ENCODE measurements at places on chromosomes 6 and 20.

DNA sequence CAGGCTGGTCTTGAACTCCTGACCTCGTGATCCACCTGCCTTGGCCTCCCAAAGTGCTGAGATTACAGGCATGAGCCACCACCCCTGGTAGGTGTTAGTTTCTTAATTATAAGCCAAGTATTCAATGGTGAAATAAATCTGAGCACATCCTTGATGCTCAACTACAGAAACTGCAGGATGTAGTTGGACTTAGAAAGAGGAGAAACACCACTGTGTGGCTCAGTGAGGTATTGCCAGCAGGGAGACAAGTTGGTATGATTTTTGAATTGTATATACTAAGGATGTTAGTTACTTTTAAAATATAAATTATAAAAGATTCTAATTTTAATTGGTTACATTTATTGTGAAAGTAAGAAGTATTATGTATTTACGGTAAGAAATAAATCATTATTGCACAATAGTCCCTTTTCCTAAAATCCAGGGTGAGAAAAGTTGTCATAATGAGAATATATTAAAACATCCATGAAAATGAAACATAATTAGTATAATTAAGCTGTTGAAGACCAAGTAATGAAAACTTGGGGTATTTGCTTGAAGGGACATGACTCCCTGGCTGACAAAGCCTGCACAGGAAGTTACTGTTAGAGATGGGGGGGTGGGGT lies 17.6 kb downstream of the SLC18B1 start:
- no peak for DNase-seq

- no peak for DNase-seq
Observed at GRCh38 chr6:129641344-129641743, 68.6 kb downstream of the ARHGAP18 start.

DNA sequence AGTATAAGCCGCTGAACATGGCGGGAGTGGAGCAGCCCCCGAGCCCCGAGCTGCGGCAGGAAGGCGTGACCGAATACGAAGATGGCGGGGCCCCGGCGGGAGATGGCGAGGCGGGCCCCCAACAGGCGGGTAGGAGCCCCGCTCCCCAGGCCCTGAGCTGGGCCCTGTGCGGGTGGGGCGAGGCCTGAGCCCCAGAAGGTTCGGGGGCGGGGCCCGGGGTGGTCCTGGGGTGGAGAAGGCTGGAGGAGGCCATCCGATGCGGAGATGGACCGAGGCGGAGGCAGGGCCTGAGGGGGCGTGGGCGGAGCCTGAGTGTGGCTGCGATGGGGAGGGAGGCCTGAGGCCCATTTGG lies 7.1 kb downstream of the L3MBTL1 start:
- DNase-seq, result peak; percentile 37

DNA sequence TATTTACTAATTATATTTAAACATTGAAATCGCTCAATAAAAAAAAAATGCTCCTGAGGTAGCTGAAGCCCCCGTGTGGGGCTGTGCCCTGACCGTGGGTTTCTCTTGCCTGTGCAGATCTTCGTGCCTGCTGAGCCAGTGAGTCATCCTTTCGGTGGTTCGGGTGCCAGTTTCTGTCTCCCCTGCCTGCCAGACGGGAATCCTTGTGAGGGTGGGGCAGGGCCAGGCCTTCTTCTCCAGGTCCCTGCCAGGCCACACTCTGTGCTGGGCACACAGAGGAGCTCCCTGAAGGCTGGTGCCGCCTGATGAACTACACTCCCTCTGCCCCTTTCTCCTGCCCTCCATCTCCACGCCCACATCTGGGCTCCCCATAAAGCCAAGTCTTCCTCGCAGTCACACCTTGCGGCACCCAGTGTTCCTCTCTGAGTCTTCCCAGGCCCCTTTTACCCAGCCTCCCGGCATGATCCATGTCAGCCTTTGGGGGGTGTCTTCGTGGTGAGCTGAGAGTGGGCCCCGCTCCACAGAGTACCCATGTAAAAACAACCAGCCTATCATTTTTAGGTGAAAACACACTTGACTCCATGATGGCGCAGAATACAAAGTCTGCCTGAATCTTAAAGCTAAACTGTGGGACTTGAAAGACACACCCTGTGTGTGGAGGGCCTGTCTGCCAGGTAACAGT lies 19.3 kb downstream of the FGD2 start:
- DNase-seq, result no peak

DNA sequence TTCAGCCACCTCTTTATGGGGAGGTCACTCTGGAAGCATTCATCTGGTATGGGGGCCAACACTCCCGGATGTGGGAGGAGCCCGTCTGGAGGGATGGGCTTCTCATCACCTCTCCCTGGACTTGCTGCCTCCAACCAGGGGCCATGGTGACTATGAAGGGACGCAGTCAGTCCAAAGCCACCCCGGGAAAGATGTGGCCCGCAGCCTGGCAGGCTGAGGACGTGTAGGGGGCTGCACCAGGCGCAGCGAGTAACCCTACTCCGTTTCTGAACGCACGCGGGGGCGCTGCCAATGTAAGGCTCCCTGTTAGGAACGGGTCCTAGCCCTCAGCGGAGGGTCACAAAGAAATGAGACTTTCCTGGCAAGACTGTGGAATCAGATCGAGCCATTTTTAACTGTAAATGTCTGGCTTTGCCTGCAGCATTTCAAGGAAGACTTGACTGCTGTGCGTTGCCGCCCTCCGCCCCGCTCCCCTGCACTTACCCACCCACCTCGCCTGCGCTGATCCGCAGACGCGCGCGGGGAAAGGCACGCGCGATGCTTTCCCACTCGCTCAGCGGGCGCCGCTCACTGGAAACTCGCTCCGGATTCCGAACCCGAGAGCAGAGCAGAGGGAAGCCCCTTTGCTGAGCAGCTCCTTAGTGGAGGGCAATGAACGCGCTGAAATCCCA lies 55.1 kb downstream of the IL20RA start:
- peak; percentile 25 for DNase-seq

GRCh38 chr6:7087066-7087465 lies 20.7 kb upstream of the RREB1 start:
- DNase-seq, result no peak

DNA sequence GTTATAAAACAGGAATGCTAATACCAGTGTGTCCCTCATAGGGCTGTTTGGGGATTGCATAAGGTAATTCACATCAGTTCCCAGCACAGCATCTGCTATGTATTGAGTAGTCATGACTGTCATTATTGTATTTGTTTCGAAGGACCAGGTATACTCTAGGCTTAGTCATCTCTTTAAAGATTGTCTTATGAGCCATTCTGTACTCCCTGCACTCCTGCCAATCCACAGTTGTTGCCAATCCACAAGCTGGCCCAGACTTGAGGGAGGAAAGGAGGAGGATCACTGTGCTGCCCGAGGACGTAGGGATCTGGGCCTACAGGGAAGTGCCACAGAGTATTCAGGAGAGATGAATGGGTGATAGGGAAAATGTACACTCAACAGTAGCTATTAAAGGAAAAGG lies 113.0 kb upstream of the TIAM2 start:
- DNase-seq, result no peak

DNA sequence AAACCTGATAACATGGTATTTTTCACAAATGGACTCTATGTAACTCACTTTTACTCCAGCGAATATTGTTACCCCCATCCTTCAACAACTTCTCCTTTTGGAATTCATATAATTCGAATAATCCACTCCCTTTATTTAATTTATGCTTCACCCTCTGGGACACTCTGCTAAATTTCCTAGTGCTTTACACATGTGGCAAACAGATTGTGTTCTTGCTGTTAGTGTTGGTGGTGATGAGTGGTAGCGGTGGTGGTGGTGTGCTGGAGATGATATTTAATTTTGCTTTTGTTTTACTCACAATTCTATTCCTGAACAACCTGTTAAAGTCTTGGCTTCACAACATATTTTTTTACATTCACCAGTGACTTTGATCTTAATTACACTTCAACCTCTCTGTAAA lies 32.8 kb downstream of the HTR1B start:
- no peak for DNase-seq

DNA sequence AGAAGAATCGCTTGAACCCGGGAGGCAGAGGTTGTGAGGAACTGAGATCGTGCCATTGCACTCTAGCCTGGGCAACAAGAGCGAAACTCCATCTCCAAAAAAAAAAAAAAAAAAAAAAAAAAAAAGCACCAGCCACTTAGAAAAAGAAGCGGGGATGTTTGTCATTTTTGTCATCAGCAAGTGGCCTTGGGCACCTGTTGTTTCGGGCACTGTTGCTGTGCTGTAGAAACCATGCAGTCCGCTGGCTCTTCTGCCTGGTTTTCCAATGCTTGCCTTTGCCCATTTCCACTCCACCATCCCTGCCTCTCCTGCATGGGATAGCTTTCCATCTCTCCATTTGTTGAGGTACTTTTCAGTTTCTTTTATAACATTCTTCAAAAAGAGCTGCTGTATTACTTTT lies 129.3 kb downstream of the ARID1B start:
- no peak for DNase-seq

- no peak for DNase-seq
Observed at GRCh38 chr6:170372380-170373325, 66.1 kb downstream of the FAM120B start.

- DNase-seq, result no peak
Observed at GRCh38 chr6:155880900-155881299, 425.3 kb upstream of the NOX3 start.

DNA sequence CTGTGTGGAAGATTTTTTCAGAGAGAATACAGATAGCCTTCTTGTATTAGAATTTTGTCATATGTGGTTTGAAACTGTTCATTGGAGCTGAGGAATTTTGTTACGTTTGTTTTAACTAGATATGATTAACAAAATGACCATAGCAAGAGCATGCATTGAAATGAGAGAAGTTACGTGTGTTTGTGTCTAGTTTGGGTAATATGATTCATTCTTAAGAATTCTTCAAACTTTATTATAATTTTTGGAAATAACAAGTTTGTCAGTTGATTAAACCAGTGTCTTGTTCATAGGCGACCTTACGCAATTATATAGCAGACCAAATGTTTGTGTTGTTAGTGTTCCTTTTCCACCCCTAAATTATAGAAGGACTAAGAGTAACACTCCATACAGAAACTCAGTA lies 5.5 kb downstream of the GMNN start:
- no peak for DNase-seq

DNA sequence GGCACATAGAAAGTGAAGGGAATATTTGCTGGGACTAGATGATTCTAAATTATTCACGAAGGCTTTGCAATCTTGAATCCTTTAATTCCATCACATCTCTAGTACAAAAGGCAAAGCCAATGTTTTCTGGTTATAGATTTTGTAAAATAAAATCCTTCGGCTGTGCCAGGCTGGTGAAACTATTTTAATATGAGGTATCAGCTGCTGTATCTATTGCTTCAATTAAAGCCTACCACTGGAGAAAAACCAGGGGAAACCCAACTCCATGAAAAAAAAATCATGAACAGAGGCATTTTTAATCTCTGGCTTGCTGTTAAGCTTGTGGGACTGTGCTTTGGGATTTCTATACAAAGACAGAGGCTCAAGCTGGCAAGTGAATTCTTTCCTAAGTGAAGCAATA lies 271.8 kb downstream of the QKI start:
- DNase-seq, result no peak

DNA sequence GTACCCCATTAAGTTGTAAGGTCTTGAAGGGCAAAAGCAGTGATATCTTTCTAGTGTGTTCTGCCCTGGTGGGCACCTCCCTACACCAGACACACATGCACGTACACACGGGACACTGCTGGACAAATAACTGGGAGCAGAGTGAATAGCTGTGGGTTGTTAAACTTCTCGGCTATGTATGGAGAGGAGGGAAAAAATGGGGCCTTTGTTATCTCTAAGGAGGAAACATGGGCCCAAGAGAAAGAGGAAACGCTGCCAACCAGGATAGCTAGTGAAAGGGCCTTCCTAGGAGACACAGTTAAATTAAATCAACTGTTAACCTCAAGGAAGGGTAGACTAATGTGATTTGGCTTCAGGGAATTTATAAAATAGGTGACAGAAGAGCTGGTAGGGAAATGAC lies 169.7 kb downstream of the MYLK4 start:
- DNase-seq, result no peak

DNA sequence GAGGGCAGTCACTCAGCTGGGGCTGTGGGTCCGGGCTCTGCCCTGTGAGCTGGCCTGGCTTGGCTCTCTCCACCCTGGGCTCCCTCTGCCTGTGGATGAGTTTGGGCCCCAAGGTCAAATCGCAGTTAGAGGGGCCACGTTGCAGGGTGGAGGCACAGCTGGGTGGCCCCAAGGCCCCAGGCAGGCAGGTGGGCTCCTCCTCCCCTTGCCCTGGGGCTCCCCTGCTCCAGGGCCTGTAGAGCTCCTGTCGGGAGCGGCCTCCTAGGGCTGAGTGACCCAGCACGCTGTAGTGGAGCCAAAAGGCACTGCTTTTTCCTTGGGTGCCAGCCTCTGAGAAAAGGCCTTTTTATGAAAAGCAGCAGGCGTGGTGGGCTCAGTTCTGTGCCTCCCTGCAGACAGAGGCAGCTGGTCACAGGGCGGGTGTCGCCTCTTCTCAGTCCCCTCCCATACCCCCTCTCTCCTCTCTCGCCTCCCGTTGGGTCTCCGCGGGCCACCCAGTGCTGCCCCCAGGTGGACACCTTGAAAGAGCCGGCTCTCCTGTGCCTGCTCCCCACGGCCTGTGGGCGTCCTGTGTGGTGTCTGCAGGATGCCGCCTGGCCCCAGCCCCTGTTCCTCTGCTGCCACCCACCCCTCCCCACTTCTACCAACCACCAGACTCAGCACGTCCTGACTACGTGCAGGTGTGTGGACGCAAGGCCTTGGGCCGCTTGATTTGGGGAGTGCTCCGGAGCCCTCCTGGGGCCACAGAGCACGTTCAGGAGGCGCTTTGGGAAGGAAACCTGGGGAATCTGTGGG lies 13.2 kb downstream of the SS18L1 start:
- DNase-seq, result no peak

DNA sequence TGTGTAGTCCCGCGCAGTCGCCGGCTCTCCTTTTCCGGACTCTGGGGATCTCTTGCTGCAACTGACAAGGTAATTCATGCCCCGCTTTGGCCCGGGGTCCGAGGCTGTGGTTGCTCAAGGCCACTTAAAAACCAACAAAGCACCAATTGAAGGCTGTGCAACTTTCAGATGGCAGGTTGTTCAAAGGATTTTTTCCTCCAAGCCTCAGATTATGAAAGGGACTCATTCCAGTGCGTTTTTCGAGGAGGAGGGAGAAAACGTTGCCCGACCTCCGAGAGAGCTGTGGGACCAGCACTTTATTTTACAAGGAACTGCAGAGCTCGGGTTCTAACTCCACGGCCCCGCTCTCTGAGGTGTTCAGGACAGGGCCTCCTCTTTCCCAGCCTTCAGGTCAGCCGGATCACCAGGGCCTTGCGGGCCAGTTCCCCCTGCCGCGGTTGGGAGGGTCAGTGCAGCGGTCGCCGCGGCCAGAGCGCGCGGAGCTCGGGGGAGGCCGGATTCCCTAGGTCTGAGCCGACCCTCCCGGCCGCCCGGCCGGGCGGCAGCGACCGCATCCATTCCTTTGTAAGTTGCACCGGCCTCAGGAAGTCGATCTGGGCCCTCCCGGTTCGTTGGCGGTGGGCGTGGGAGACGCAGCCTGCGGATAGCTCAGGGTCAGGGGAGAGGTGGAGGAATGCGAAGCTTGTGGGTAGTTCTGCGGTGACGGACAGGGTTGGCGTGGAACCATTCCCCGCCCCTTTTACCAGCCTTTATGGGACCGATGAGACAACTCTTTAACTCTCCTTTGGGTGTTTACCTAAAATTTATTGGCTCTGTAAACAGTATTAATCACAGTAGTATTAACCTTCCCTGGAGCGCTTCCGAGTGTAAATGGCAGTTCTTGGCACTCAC lies 1.6 kb downstream of the UTRN start:
- DNase-seq, result peak; percentile 47
